ENCODE measurements at places on chromosomes 7 and 10.

GRCh38 chr10:34959786-34960185 lies 130.4 kb downstream of the CUL2 start:
- DNase-seq, result no peak

GRCh38 chr10:76119515-76119914 lies 688.1 kb downstream of the LRMDA start:
- DNase-seq, result no peak

- DNase-seq, result no peak
These were observed 1.5 kb downstream of the ACTR3B start for GRCh38 chr7:152760854-152761748.

DNA sequence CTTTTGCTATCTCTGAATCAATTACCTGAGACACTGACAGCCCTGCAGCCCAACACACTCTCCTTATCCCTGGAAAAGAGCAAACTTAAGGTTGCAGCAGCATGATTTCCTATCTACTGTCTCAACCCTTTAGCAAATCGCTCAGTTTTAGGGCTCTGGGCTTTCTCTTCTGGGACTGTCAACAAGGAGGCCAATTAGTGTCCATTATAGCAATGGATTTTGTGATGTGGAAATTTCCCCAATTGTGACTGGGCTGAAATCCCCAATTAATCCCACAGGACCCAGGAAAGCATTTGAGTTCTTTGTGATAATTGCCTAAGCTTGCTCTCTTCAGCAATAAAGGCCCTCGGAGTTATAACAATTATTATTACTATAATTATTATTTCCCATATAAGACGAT lies 197.0 kb downstream of the ZNF438 start:
- DNase-seq, result no peak

DNA sequence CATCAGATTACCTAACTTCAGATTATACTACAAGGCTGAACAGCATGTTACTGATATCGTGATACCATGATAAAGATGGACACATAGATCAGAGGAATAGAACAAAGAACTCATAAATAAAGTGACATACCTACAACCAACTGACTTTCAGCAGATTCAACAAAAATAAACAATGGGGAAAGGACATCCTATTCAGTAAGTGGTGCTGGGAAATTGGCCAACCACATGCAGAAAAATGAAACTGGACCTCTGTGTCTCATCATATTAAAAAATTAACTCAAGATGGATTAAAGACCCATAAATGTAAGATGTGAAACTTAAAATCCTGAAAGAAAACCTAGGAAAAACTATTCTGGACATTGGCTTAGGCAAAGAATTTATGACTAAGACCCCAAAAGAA lies 158.6 kb downstream of the ZEB1 start:
- DNase-seq, result no peak

GRCh38 chr7:45923818-45924217 lies 2.7 kb upstream of the IGFBP3 start:
- no peak for DNase-seq

GRCh38 chr7:128879939-128880746 lies 17.5 kb downstream of the ATP6V1F start:
- DNase-seq, result no peak

DNA sequence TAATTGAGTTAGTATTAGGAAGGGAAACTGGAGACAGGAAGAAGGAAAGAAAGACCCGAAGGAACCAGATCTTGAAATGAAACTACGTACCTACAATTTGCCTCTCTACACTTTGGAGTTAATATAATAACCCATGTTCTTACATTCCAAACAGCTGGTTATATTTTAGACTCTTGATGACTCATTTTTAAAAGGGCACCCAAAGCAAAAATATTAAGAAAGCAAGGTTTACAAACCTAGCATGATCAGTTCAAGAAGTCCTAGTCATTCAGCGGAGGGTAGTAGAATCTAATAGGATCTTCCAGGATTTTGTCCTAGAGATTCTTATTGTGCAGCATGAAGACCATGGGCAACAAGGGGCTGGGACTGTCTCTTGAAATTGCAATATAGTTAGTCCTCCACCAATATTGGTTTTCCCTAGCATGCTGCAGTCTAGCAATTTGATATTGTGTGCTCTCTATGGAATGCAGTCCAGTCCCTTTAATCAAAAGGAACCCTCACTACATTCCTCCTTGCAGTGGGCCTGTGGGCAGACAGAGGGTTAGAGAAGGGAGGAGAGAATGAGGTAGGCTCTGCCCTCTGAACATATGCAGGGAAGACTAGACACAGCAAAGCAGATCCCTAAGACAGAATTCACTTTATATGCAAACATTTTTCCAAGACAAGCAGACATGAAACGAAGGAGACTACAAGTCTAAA lies 230.3 kb downstream of the INHBA start:
- DNase-seq, result no peak

- peak; percentile 27 for DNase-seq
These were observed 33.1 kb upstream of the GALNT11 start for GRCh38 chr7:151992375-151992774.

DNA sequence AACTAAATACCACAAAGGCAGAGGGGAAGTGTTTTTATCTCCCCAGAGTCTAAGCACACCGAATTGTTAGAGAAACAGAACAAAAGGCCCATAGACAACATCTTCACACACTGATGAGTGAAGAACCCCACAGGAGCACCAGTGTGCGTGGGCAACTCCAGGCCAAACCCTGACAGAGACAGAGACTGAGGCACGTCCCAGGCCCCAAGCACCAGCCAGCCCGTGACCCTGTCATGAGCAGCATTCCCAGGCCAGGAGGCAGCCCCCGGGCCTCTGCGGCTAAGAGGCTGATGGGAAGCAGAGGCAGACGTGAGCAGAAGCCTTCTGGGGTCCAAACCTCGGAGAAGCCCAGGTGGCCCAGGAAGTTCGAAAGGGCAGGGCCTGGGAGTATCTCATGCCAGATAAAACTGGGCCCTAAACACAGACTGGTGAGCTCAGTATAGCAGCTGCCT lies 184.4 kb downstream of the TCERG1L start:
- DNase-seq, result no peak

DNA sequence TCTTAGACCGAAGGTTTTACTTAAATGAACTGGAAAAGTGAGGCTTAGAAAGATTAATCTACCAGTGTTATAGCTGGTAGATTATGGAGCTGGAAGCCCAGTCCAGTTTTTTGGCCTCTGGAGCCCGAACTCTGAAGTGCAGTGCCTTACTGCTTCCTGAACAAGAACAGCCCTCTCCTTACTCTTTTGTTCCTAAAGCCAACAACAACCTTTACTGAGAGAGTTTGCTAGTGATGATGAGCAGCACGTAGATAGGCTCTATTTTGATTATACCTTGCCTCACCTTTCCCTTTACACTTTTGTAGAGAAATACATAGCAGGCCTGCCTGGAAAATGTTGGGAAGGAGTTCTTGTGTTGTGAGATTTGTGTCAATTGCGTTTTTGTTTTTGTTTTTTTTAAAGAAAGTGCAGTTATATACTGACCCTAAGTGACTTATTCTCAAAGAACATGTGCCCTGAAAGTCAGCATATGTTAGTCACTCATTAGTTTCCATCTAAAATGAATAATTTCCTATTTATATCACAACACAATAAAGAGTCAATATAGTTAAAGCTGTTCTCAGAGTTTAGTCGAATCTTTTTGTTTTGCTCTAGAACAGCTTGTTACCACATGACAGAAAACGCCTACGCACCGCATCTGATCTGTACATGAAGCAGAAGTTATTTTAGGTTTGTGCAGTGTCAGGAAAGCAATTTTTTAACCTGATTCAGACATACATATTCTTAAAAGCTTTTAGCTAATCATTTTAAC lies 33.0 kb downstream of the PLEKHA1 start:
- peak; percentile 26 for DNase-seq

DNA sequence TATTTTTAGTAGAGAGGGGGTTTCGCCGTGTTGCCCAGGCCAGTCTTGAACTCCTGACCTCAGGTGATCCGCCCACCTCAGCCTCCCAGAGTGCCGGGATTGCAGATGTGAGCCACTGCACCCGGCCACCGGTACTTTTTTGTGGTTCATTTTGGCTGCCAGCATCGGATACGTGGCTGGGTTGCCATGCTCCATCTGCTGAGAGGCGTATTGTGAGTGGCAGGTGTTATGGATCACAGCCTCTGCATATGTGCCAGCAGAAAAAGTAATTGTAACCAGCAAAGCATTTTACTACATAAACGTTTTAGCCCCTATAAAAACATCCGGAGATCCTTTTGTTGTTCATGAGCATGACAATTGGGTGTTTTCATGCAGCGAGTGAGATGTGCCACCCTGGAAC lies 7.1 kb downstream of the FOXK1 start:
- DNase-seq, result no peak

- DNase-seq, result no peak
These were observed 645 bp upstream of the COPG2 start for GRCh38 chr7:130669085-130669700.

- DNase-seq, result no peak
These were observed 96.0 kb downstream of the SAMD9 start for GRCh38 chr7:93021748-93022147.

- no peak for DNase-seq
These were observed 90.4 kb downstream of the SVOPL start for GRCh38 chr7:138610671-138611170.

GRCh38 chr7:91319351-91319750 lies 55.1 kb downstream of the FZD1 start:
- DNase-seq, result no peak

DNA sequence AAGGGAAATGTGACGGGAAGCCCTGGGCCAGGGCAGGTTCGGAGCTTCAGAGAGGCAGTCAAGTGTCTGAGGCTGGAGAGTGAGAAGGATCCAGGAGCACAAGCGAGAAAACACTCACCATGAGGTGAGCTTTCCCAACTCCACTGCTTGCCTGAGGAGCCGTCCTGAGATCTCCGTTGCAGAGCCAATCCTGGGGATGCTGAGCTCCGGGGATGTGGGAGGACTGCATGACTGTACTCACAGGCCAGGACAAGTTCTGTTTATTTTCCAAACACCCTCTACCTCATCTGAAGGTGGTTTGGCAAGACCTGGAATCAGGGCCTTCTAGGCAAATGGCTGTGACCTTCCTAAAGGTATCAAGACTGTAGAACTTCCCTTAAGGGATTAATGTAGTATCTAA lies 38.7 kb downstream of the GLI3 start:
- DNase-seq, result no peak

GRCh38 chr10:117216611-117217195 lies 19.4 kb downstream of the KCNK18 start:
- DNase-seq, result peak; percentile 51

- DNase-seq, result no peak
These were observed 1.6 kb upstream of the IDI1 start for GRCh38 chr10:1050554-1050953.

DNA sequence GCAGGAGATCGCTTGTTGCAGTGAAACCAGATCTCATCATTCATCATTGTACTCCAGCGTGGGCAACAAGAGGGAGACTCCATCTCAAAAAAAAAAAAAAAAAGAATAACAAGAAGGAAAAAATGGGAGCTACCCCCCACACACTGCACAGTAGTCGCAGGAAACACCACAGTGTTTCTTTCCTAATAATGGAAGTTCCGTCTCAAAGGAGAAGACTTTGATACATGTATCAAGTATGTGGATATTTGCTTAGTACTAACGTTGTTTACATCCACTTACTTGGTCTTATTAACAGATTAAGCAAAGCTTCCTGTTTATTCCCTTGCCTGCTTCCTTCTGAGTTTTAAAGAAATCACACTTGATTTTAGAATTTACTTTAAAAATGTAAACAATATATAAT lies 22.2 kb downstream of the YAE1 start:
- DNase-seq, result no peak

DNA sequence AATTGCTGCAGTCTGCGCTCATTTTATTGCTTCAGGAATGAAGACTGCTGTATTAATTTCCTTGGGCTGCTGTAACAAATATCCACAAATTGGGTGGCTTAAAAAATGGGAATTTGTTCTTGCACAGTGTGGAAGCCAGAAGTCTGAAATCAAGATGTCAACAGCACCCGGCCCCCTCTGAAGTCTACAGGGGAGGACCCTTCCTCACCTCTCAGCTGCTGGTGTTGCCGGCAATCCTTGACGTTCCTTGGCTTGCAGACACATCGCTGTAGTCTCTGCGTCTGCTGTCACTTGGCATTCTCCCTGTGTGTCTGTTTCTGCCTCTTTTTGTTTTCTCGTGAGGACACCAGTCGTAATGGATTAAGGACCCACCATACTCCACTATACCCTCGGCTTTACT lies 166.2 kb downstream of the PTPN20 start:
- no peak for DNase-seq

DNA sequence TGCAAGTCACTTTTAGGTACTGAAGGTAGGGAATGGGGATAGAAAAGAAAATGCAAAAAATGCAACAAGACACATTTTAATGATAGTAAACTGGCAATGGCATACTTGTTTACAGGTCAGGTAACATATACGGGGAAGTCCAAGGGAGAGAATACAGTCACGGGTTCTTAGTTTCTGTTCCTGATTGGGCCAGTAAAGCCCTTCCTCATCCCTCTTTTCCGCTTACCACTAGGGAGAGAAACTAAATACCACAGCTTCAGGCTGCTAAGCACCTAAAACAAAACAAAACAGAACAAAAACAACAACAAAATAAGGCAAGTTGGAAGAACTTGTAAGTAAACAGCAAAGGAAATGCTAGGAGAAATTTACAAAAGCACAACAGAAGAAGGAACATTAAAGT lies 65.2 kb upstream of the OGDHL start:
- no peak for DNase-seq

GRCh38 chr7:138125119-138125518 lies 48.9 kb downstream of the AKR1D1 start:
- DNase-seq, result no peak

- no peak for DNase-seq
These were observed 121.5 kb downstream of the CTTNBP2 start for GRCh38 chr7:117751775-117752174.

DNA sequence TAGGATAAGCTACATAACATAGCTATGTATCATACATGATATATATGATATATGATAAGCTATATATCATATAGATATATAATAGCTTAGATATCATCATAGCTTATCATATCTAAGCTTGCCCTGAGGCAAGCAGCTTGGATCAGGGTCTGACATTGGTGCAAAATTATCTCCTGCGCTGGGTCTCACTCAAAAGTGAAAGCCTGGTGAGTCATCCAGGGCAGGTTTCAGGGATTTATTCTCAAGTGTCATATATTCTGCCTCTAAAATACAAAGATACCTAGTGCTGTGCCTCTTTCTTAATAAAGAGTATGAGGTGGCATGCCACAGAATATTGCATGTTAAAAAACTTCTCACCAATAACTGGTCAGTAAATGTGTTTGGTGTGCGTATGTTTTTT lies 105.9 kb downstream of the CDC14C start:
- no peak for DNase-seq

- no peak for DNase-seq
These were observed 2.7 kb downstream of the MAP3K8 start for GRCh38 chr10:30436671-30437030.

DNA sequence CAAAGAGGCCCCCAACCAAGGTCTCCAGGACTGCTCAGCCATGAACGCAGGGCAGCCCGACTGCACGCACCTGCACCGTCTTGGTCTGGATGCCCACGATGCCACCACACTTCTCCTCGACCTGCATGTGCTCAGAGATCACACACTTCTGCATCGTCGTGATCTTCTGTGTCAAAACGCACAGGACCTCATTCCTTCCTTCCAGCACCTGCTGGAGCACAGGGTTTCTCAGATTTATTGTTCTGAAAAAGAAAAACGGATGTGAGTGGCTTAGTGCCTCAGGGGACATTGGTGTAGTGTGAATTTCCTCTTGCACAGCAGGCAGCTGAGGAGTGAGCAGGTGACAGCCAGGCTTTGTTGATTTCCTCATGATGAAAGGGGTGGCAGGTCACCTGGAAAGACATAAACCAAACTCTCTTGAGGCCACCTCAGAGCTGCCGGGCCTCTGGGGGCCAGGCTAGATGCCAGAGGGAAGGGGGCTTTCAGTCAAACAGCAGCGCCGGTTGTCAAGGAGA lies 38.2 kb downstream of the GSDME start:
- no peak for DNase-seq

- DNase-seq, result no peak
These were observed 35.6 kb upstream of the GRB10 start for GRCh38 chr7:50818324-50818723.
